ENCODE measurements at places on chromosomes 5 and 9.
A peak's percentile ranks its signal among the peaks of the same experiment; 100 is the strongest.

- DNase-seq: peak; percentile 70
Measured at GRCh38 chr5:139650031-139650688, 2.0 kb downstream of the CXXC5 start.

- no peak for DNase-seq
Measured at GRCh38 chr9:29778281-29778849, 2205.1 kb upstream of the C9orf72 start.

GRCh38 chr5:9437741-9438240 is 108.1 kb downstream of the SEMA5A start:
- DNase-seq: no peak

GRCh38 chr9:30723656-30724055 is 1660.8 kb upstream of the ACO1 start:
- DNase-seq: no peak

- no peak for DNase-seq
Measured at GRCh38 chr5:2817031-2817603, 65.6 kb upstream of the IRX2 start.

All from head of caudate nucleus (tissue), 42 donors.